ENCODE measurements at places on chromosomes 3 and 15.
A peak's percentile ranks its signal among the peaks of the same experiment; 100 is the strongest.

GRCh38 chr3:20052851-20053250 is 12.6 kb downstream of the KAT2B start:
- no peak for DNase-seq

- DNase-seq: peak; percentile 13
Measured at GRCh38 chr15:77024273-77025082, 29.6 kb downstream of the PSTPIP1 start.

DNA sequence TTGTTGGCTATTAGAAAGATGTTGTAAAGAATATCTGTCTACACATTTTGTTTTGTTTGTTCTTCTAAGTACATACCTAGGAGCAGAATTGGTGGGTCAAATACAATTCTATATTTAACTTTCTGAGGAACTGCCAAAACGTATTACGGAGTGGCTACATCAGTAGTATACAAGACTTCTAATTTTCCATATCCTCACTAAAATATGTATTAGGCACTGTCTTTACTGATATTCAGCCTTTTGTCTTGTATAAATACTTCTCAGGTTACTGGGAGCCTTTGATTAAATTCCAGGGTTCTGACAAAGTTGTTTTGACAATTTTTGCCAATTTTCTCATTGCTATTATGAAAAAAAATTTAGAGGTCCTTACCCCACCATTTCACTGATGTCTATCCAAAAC is 146.7 kb downstream of the NR2E3 start:
- DNase-seq: no peak

- DNase-seq: no peak
Measured at GRCh38 chr3:170044271-170044670, 6.5 kb downstream of the GPR160 start.

DNA sequence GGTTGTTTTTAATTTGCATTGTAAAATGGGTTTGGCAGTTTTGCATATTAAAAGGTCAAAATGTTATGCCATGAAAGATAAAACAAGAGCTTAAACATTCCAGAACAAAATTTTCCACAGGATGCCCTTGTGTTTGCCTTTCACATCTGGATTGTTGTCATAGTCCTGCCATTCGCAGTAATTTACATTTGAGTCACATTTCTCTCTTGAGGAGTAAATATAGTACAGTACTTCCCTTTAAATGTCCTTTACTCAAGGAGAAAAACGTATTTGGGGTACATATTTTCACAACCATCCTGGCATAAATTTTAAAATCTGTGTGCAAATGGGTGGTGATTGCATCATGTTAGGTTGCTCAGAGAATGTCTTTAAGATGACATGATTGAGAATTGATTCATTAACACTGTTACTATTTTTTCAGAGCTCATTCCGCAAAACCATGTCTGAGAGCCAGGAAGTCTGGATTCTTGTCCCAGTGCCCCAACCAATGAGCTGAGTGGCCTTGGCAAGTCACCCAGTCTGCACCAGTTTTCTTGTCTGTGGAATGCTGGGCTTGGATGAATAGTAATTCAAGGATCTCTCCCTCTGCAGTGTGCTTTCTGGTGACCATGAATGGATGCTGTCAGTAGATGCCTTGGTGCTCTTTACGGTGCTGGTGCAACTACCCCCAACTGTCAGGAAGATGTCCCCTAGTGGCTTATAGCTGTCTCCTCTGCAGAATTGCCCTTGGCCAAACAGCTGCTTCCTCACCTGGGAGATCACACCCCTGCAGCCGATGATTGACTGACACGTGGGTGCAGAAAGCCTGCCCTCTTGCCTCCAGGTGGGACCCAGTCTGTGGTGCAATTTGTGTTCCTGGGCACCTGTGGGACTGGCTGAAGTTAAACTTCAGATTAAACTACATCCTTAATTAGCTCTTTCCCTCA is 43.0 kb downstream of the ABHD5 start:
- no peak for DNase-seq

DNA sequence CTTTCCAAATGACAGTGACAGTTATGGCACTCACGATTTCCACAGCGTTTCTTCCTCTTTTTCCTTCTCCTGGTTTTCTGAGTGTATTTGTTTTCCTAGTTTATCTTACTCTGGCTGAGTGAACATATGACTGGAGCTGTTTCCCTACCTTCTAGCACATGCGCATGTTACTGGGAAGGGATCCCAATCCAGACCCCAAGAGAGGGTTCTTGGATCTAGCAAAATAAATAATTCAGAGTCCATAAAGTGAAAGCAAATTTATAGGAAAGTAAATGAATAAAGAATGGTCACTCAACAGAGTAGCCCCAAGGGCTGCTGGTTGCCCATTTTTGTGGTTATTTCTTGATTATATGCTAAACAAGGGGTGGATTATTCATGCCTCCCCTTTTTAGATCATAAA is 23.8 kb downstream of the METTL6 start:
- DNase-seq: no peak

- no peak for DNase-seq
Measured at GRCh38 chr3:31861826-31862225, 119.2 kb downstream of the OSBPL10 start.

GRCh38 chr3:100103558-100104441 is 10.5 kb downstream of the FILIP1L start:
- DNase-seq: peak; percentile 28

GRCh38 chr15:91853948-91854638 is 585 bp downstream of the SLCO3A1 start:
- DNase-seq: peak; percentile 24

- DNase-seq: no peak
Measured at GRCh38 chr15:43441316-43441715, 51.6 kb downstream of the TP53BP1 start.

- DNase-seq: no peak
Measured at GRCh38 chr3:142148044-142148791, 1.1 kb downstream of the TFDP2 start.

- DNase-seq: no peak
Measured at GRCh38 chr15:68469162-68470048, 37.4 kb upstream of the ITGA11 start.

DNA sequence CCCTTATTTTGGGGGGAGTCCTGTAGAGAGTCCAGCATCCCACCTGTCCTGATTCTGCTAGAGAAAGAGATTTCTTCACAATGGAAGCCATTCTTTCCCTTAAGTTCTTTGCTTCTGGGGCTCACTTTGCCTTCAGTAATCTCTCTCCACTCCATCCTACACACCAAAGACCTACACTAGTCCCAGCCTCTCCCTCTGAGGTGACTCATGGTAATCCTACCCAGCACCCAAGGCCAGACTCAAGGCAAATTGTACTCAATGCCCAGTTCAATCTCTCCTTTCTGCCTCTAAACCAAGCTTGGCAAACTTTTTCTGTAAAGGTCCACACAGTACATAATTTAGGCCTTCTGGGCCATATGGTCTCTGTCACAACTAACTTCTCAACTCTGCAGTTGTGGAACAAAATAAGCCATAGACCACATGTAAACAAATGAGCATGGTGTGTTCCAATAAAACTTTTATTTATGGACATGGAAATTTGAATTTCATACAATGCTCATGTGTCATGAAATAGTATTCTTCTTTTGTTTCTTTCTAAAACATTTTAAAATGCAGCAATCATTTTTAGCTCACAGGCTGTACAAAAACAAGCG is 72.5 kb downstream of the MRPL46 start:
- DNase-seq: no peak

- no peak for DNase-seq
Measured at GRCh38 chr15:58486062-58486461, 54.3 kb downstream of the LIPC start.

DNA sequence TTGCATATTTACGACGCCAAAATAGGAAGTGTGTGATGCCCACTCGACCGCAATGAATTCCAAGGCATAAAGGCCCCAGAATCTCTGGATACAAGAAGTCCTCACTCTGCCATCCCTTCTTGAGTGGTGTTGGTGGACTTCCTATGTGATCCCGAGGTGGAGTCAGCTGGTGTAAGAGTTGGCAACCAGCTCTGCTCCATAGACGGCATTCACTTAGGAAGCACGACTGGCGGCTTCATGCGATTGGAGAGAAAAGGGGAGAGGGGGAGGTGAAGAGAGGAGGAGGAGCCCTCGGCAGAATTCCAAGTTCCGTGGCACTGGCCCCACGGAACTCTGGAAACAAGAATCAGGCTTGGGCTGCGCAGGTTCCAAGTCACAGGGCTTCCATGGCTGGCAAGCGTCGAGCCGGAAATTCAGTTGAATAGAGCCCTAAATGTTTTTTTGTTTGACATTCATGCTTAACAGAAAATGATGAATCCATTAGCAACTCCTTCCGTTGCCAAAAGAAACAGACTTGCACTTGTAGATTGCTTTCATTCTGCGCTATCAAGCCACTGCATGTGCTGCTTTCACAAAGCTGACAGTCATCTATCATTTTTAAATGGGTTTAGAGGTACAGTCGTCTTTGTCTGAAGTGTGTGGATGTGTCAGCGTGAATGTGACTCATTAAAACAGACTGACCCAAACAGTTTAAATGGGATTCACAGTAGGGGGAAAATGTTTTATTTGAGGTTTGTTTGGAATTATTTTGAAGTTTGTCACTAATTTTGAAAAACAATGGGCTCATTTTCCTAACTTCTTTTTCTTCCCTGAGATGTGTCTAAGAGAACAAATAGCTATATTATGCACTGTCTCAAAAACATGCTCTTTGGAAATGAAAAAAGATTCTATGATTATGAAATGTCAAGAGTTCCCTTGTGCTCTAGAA is 428.3 kb upstream of the ATP11B start:
- peak; percentile 99 for DNase-seq

GRCh38 chr3:44983484-44983941 is 7.5 kb downstream of the EXOSC7 start:
- DNase-seq: no peak

DNA sequence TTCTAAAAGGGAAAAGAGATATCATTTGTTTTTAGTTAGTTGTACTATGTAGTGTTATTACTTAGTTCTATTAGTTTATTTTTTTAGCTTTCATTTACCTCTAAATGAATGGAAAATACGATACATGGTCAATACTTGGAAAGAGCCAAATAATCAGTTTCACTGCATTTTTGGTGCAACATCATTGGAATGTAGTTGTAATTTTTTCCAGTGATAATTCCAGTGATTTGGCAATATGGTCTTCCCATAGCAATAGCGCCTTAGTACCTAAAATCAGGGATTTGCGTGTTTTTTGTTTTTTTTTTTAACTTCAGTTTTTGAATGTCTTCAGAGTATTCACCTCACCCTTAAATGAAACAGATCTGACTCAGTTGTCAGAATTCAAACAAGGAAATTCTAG is 41.8 kb downstream of the RAB8B start:
- DNase-seq: no peak

GRCh38 chr15:34331809-34332208 is 5.8 kb downstream of the SLC12A6 start:
- no peak for DNase-seq

DNA sequence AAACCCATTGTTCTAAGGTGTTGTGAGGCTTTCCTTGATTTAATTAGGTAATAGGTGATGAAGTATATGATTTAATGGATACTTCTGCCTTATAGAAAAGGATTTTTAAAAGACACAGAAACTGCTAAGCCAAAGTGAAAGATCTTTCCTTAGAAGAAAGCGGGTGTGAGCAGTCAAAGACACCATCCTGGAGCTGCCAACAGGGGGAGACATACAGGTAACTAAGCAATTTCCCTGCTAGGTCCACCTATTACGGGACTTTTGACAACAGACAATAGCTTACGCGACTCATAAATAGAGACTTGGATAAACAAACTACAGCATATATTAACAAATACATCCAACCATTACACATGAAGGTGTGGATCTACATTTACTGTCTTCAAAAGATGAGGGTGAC is 669.5 kb downstream of the SQOR start:
- no peak for DNase-seq

GRCh38 chr3:108250626-108251025 is 28.4 kb upstream of the IFT57 start:
- DNase-seq: no peak

DNA sequence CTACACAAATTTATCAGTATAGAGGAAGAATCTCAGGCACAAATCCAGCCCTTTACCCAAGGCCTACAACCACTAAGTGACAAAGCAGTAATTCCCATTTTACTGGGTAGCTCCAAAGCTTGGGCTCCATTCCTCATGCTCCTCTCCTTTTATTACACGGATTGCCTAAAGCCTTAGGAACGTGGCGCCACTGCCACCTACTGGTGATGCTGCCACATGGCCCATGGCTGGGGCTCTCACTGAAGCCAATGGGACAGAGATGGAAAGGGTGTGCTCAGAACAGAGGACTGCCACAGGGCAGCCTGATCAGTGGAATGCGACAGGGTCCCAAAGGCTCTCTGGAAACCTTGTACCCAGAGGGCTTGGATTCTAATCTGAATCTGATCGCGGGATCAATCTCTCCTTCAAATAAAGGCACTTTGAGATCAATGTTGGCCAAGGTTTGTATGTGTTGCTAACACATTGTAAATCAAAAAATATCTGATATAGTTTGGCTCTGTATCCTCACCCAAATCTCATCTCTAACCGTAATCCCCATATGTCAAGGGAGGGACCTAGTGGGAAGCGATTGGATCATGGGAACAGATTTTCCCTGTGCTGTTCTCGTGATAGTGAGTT is 33.5 kb upstream of the LYZL4 start:
- DNase-seq: peak; percentile 41

DNA sequence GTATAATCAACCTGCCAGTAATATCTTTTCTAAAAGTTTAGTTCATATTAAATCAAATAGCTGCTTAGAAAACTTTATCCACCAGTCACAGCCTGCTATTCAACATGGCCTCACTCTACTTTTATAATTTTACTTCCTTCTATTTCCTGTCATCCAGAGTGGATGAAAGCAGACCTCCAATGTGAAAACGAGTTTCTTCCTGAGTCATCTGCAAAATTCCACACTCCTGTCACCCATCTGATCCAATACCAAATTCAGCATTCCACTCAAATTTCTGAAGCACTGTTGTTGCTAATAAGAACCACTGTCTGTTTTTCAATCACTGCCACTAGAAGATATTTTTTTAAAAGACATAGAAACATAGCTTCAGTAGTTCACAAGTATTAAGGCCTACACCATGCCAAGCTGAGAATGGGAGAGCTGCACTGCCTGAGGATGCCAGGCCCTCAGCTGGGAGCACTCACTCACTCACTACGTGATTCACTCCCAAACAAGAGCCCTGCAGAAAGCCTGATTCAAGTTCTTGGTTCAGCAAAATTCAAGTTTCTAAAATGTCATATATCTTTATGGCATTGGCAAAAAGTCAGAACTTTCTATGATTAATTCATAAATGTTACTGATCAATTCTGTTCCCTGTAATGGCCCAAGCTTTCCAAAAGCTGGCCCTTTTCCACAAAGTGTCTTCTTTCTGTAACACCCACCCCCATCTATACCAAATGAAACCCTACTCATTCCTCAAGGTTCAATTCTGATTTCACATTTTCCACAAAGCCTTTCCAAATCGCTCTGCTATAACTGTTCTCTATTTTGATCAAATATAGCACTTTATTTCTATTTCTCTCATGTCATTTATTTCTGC is 82.9 kb downstream of the FSIP1 start:
- no peak for DNase-seq

GRCh38 chr3:51391566-51392354 is 675 bp downstream of the RBM15B start:
- DNase-seq: no peak

All from NCI-H1105 (cell line).